ENCODE measurements at places on chromosomes 3 and 15.

GRCh38 chr3:153658136-153658535, 463.1 kb upstream of the ARHGEF26 start:
- DNase-seq, result no peak

DNA sequence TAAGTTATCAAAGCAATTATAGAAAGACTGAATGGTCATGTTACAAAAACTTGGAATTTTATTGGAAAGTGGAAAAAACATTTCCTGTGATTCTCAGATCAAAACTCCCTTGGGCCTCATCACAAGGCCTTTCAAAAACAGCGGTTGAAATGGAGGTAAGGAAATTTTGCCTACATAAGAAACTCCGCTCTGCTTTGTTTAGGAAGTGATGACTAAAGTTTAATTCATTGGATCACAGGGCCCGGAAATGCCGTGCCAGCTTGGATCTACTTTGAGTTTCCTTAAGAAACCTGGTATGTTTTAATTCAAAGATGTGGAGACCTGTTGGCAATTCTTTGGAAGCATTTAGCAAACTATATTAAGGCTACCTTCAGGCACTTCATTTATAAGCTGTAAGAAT, 143.9 kb upstream of the MME start:
- no peak for DNase-seq

- DNase-seq, result no peak
Observed at GRCh38 chr3:192514081-192514753, 213.1 kb downstream of the FGF12 start.

GRCh38 chr3:64796607-64797399, 109.0 kb upstream of the ADAMTS9 start:
- no peak for DNase-seq

- no peak for DNase-seq
Observed at GRCh38 chr3:100606894-100607512, 2.4 kb upstream of the ADGRG7 start.

DNA sequence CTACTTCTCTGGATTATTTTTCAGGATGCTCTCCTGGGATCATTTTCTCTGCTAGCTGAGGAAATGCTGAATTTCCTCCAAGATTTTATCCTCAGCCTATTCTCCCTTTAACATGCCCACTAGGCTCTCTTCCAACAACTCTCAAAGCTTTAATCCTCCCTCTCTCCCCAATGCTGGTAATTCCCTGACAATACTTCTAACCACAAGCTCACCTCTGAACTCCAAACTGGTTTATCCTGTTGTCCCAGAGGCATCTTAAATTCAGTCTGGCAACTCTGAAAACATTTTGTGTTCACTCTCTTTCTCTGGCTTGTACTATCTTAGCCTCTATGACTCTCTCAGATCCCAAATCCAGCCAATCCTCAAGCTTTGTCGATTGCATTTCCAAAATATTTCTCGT, 490.3 kb downstream of the MECOM start:
- DNase-seq, result no peak

DNA sequence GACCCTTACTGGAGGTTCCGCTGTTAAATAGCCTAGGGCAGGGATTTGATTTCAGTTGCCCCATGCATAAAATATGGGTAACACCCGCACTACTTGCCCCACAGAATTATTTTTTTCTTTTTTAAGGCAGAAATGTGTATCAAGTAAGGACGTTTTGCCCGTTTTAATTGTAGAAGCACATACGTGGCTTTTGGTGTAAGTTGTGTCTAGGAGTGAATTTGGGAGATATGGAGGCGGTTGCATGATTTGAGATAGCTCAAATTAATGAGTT, 636 bp upstream of the LRRC58 start:
- DNase-seq, result no peak

DNA sequence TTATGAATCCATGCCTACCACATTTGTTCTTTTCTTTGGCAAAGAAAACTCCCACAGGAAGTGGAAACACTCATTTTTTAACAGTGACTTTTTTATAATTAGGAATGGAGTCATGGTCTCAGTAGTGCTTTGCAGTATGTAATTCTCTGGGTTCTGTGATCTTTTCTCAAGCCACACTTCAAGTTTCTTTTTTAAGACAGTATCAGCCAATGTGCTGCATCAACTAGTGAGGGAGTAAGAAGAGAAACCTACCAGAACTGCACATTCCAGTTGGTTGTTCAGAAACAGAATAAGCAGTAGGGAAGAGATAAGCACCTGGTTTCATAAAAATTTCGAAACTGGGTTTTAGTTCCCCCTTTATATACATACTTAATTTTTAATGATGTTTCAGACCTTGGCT, 126.3 kb downstream of the FOXB1 start:
- no peak for DNase-seq

DNA sequence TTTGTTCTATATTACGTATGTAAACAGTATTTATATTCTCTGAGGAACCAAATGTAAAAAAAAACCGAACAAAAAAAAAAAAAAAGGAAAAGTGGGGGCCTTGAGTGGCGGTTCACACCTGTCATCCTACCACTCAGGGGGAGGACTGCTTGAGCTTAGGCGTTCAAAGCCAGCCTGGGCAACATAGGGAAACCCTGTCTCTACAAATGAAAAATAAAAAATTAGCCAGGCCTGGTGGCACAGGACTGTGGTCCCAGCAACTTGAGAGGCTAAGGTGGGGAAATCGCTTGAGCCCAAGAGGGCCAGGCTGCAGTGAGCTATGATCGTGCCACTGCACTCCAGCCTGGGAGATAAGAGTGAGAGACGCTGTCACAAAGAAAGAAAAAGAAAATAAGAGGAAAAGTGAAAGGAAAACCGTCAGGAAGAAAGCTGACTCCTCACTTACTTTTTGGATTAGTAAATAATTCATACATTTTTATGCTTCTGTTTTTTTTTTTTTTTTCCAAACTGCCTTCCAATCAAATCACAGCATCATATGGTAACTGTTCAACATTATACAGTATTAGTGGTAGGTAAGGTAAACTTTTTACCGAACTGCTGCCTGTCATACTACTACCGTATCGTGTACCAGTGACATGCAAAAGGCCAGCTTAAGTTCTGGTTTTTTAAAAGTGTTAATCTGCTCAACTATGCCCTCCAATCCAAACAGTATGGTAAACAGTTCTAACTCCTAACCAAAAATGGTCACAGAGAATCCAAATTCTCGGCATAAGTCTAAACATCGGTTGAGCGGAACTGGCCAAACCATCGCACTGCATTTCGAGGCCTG, 1.2 kb downstream of the PHC3 start:
- DNase-seq, result no peak

DNA sequence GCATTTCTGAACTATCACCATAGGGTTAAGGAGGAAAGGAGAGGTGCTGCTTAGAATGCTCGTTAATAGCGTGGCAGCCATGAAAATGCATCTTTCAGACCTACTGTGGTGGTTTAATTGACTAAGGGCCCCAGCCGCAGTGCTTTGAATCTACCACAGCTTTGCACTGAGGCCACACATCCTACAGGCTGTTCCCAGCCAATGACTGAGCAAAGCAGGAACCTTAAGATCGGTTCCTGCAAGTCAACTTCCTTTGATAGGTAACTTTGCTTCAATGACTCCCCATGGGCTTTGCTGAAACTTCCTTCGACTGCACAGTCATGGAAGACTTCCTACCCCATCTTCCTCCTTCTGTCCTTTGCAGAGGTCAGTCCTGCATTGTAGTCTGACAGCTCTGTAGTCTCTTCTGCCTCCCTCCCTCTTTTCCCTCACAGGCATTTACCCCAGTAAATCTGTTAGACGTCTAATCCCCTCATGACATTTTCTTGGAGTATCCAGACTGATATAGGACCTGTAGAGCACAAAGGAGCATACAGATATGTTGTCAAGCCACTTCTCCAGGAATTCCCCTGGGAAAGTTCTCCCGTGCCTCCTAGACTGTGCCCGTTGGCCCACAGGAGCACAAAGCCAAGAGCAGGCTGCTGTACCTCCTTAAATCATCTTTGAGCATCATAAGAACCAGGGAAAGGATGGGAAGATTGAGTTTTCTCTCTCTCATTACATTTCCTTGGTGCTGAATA, 2.6 kb upstream of the BCL2A1 start:
- no peak for DNase-seq

Data from cortex of kidney (tissue), 1 donor.